ENCODE measurements at places on chromosomes 12 and 14.
A peak's percentile ranks its signal among the peaks of the same experiment; 100 is the strongest.

DNA sequence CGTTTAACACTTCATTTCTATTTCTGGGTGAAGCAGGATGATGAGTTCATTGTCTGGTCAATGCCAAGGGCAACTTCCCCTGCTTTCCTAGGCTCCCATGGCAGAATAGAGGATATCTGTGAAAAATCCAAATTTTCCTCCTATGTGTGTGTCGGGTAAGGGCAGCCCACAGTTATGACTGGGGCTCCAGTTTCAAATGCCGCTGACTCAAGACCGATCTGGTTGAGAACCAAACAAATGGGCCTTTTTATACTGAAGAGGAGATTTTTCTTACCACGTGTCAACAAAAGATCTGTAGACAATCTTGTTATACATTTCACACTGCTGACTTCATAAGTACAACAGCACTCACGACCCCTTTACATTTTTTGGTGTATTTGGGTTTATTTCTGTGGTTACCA lies 120.8 kb downstream of the CHST11 start:
- DNase-seq: no peak

GRCh38 chr12:93050026-93050747 lies 121.1 kb upstream of the EEA1 start:
- peak; percentile 19 for DNase-seq

GRCh38 chr12:114936148-114937079 lies 252.4 kb upstream of the TBX3 start:
- DNase-seq: no peak

GRCh38 chr14:96269359-96269710 lies 13.3 kb downstream of the BDKRB1 start:
- no peak for DNase-seq

DNA sequence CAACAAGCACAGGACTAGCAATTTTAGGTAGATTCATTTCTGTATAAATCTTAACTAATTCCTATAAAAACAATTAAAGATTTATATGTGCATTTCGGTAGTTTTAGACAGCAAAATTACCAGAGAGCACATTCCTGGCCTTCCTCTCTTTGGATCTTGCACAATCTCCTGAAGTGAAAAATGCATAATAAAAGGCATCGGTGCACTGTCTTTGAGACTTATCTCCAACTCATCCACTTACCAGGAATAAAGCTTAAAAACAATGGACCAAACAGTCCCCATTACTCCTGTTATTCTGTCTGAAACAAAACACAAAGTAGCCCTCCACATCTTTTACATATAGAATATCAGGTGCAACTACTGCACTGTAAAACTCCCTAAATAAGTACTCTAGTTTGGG lies 69.3 kb downstream of the HECTD1 start:
- no peak for DNase-seq

DNA sequence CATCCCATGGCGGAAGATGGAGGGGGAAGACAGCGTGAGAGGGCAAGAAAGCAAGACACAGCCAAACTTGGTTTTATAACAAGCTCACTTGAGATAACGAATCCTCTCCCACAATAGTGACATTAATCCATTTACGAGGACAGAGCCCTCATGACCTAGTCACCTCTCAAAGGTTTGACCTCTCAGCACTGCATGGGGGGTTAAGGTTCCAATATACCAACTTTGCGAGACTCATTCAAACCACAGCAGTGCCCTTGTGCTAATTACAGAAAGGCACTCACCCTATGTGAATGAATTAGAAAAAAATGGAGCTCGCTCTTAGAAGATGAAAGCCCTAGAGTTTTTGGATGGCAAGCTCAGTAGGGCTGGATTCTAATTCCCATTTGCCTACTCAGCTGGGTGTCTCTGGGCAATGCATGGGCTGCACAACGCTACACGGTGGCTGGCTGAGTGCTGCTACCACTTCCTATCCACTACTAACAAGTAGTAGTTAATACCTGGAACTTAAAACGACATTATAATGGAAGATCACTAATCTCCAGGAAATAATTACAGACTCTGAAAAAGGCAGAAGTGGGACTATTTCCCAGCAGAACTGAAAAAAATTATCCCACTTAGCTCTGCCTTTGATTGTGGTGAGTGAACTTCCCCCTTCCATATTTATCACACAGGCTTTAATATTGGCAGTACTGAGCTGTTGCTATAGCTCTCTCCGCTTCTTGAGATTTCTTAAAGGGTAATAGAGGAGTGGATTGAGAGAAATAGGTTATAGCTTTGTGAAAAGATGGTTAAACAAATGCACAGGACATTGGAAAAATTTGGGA lies 27.5 kb downstream of the TESPA1 start:
- DNase-seq: no peak

GRCh38 chr12:60995256-60995825 lies 1264.9 kb upstream of the USP15 start:
- no peak for DNase-seq

DNA sequence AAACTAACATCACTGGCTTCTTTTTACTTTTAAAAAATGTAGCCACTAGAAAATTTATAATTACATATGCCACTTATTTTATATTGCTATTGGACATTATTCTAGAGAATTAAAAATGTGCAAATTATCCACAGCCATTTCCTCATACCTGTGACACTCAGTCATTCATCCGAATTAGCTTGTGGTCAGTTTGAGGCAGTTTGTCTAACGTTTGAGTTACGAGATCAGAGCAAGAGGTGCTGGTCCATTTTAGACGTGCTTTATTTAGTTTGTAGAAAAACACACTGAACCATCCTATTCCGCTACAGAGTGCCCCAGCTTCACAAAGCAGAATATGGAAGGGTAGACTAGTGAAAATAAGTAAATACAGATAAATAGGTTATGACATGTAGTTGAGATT lies 513.0 kb downstream of the NRXN3 start:
- no peak for DNase-seq

DNA sequence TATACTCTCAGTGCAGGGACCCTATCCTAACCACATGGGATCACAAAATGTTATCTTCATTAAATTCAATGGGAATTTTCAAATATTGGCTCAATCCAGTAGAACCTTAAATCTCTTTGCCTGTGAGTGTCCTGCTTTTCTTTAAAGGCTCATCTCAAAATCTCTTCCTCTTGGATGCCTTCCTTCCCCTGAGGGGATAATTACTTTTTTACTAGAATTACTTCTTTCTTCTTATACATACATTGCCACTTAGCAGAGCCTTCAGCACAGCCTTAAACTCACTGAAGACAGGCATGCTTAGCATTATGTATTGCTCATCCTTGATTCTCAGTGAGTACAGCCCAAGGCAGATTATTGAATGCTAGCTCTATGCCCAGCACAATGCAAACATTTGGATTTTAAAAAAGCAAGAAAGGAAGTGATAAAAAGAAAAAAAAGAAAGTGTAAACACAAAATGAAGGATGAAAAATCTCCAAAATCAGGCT lies 1918.0 kb upstream of the FLRT2 start:
- no peak for DNase-seq

GRCh38 chr12:15088105-15088504 lies 115.3 kb downstream of the PDE6H start:
- DNase-seq: no peak

GRCh38 chr12:98725476-98726247 lies 80.6 kb downstream of the APAF1 start:
- DNase-seq: peak; percentile 90

DNA sequence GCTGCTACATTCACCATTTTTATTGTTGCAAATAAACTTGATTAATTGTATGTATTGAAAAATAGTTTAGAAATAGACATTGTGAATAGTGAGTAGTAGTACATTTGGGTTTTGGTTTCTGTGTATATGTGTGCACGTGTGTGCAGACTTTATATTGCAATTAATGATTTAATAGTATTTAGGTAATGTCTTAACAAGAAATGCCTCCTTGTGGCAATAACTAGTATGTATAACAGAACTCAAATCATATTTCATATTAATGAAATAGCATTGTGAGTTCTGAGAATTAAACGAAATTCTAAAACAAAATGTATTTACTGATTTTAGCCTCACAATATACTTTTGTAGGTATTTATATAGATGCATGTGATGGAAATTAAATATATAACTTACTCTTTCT lies 100.1 kb downstream of the SCAF11 start:
- no peak for DNase-seq

DNA sequence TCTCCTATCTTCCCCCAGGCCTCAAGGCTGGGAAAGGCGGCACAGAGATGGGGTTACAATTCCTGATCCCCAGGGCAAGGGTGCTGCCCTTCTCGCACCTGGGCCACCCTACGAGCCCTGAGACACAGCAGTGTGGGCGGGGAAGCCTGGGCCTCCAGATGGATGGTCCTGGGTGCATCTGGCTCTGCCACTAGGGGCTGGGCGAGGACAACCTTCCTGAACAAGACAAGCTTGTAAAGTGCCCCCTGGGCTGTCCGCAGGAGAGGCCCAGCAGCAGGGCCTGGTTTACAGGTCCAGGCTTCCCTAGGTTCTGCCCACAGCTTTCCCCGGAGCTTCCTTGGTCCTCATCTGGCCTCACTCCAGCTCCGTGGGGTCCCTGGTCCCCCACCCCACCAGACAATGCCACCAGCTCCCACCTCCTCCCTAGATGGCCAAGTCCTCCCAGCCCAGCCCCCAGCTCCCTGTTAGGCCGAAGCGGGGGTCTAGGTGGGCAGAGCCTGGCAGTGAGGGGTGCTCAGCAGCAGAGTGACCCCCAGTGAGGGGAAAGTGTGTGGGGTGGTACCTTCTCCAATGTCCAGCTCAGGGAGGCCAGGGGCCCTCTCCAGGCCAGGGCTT lies 8.9 kb downstream of the ARL6IP4 start:
- no peak for DNase-seq

GRCh38 chr14:21894003-21894897 lies 220.6 kb upstream of the OR4E1 start:
- peak; percentile 7 for DNase-seq

GRCh38 chr12:114669401-114670290 lies 14.3 kb downstream of the TBX3 start:
- no peak for DNase-seq

GRCh38 chr12:25637752-25638151 lies 84.7 kb upstream of the LMNTD1 start:
- no peak for DNase-seq

DNA sequence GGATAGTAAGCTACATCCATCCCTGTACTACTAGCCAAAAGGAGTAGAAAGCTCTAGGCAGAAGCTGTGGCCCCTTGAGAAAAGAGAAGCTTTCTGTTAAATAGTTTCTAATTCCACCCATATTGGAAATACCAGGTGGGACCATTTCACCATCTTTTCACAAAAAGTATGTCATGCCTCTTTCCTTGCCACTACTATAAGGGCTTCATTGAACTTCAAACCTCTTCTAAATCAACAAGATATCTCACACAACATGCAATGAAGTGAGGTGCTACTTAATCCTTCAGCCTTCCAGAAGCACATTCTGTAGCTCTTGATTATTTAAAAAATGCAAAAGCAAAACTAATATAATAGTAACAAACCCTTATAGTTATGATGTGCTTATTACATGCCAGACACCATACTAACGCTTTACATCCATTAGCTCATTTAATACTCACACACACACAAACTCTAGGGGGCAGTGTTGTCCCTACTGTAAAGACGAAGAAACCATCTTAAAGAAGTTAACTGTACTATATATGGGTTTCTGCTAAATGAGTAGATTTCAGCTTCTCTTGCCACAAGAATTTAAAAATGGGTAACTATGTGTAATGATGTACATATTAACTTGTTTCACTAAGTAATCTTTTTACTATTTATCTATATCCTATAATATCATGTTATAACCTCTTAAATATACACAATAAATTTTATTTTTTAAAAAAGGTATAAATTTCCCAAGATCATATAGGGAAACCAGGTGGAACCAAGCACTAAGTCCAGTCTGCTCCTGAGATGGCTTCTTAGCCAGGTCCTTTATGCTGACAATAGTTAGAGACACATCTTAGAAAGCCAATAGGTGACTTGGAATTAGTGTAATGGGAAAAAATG lies 124.4 kb downstream of the RPS29 start:
- DNase-seq: peak; percentile 39

- no peak for DNase-seq
Observed at GRCh38 chr12:15520844-15521243, 198.5 kb downstream of the PTPRO start.

- DNase-seq: no peak
Observed at GRCh38 chr14:55964821-55965220, 153.4 kb upstream of the PELI2 start.

DNA sequence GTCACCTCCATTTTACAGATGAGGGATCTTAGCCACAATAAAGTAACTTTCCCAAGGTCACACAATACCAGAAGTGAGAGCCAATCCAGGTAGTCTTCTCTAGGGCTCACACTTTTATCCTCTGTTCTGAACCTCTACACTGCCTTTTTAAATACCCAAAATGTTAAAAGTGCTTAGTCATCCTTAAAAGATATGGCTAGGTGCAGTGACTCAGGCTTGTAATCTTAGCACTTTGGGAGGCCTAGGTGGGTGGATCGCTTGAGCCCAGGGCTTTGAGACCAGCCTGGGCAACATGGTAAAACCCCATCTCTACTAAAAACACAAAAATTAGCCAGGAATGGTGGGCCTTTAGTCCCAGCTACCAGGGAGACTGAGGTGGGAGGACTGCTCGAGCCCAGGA lies 104.1 kb upstream of the PPP4R3A start:
- DNase-seq: no peak

DNA sequence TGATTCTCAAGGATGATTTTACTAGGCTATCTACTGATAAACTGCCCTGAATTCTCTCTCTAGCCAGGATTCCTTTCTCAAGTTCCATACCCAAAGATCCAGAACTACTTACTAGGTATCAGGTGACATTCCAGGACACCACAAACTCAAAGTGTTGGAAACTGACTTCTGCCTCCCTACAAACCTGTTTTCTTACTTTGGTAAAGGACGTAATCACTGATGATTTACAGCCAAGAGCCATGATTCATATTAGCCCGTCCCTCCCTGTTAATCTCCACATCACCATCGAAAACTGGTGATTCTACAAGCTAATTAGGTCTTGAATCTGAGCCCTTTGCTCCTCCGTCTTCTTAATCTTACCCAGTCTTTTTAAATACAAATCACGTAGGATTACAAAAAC lies 1.0 kb upstream of the ATG14 start:
- DNase-seq: no peak

DNA sequence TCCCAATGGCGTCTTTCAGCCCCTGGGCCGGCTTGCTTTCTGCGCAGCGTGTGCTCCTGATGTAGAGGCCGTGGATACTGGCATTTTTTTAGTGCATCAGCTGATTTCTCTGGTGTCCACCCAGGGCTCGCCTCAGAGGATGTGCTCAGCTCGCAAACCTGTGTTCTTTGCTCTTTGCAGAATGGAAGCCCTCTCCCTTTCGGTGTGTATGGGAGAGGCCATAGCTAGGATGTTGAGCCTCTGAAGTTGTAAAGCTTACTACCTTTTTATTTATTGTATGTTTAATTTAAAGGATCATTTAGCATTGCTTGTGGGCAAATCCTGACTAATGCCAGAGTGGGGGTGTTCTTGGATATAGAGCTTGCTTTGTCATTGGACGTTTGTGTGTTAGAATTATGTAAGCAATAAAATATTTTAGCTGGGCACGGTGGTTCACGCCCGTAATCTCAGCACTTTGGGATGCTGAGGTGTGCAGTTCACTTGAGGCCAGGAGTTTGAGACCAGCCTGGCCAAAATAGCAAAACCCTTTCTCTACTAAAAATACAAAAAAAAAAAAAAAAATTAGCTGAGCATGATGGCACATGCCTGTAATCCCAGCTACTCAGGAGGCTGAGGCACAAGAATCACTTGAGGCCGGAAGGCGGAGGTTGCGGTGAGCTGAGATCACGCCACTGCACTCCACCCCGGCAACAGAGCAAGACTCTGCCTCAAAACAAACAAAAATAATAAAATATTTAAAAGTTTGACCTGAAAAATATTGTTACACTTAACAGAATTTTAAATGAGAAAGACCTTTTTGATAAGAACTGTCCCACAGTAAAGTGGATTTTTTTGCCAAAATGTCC lies 52.6 kb upstream of the MMP17 start:
- no peak for DNase-seq
